ENCODE measurements at places on chromosomes 1 and 21.

- DNase-seq = no peak
These were observed 1.7 kb downstream of the RHOU start for GRCh38 chr1:228736844-228737445.

DNA sequence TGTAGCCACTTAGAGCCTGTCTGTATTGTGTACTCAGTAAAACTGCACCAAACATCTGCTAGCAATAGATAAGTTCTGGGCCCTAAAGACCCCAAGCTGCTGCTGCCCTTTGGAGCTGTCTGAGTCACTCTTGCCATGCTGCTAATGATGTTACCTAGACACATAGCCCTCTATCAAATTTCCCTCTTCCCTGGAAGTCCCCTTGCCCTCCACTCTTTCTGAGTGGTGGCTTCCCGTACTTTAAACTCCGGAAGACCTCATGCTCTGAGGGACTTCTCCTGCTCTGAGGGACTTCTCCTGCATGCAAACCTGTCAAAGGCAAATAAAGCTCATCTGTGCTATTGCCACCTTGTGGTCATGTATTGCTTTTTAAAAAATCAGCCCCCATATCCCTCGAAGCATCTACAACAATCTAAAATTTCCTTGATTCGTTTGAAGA lies 34.0 kb downstream of the FH start:
- DNase-seq = no peak

- no peak for DNase-seq
These were observed 4.6 kb downstream of the NENF start for GRCh38 chr1:212437179-212437798.

DNA sequence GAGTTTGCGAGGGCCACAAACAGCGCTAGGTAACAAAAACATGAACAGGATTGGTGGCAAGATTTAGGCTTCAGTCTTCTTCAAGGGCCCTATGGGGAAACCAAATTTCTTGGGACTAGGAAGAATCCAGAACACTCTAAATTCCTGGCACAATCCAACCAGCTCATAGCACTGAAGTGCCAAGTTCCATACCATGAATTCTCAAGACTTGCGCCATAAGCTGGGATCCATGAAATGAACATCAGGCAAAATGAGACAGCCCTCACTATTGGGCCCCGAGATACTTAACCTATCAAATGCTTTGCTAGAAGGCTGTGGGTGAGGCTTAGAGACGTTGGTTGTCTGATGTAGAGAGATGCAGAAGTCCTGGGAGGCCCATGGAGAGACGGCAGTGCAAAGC lies 322.1 kb downstream of the PAPPA2 start:
- no peak for DNase-seq

GRCh38 chr1:27689423-27690173 lies 17.6 kb upstream of the IFI6 start:
- DNase-seq = no peak

DNA sequence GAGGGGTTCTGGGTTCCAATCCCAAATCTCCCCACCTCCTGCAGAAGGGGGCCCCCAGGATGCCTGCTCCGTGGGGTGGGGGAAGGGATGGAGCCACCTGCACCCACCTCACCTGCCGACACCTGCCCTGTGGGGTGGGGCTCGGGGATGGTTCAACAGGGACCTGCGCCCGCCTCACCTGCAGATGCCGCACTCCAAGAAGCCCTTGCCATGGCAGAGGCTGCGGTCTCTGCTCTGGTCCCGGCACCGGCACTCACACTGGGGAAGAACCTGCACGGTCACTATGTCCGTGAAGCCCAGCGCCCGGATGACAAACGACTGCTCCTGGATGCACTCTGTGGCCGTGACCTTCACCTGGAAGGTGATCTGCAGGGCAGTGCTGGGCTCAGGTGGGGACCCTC lies 18.1 kb upstream of the PTTG1IP start:
- DNase-seq = no peak

DNA sequence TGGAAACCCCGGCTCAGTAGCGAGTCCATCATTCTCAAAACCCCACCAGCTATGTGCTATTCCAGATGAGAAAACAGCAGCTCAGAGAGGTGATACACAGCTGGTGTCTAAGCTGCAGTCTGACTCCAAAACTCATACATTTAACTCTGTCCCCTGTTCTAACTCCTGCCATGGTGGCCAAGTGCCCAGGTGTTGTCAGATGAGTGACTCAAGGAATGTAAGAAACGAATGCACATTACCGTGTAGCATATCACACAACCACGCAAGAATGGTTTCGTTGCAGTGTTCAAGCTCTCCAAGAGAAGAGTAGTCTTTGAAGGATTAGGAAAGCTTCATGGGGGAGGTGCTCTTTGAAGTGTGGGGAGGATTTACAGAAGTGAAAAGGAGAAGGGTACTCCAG lies 4.7 kb upstream of the XKR8 start:
- DNase-seq = no peak

DNA sequence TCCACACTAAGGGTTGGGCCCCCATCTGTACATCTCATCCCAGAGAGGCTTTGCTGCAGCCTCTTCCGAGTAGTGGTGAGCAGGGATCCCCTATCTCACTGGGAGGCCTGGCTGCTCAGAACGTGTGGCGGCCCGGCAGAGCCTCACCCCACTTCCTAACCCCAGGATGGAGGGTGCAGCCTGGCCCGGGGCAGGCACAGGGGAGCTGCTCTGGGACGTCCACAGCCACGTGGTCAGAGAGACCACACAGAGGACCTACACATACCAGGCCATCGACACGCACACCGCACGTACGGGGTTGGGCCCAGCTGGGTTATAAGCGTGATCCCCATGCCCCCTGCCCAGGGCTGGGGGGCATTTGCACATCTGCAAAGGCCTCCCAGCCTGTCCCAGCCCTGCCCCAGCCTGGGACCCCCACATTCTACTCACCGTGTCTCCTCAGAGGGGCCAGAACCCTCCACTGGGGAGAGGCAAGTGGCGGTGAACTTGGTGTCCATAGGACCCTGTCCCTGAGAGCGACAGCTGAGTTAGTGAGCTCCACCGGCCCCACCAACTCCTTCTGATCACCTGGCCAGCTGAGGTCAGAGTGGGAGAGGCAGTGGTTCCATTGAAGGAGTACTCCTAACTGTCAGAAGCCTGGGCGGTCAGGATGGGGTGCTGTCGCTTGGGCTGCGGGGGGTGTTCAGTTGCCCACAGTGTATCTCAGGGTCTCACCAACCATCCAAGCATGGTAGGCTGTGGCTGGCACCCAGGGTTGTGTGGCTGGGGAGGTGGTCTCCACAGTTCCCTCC lies 41.2 kb downstream of the TRIM11 start:
- DNase-seq = no peak

GRCh38 chr1:10709165-10709564 lies 87.3 kb downstream of the CASZ1 start:
- DNase-seq = no peak

DNA sequence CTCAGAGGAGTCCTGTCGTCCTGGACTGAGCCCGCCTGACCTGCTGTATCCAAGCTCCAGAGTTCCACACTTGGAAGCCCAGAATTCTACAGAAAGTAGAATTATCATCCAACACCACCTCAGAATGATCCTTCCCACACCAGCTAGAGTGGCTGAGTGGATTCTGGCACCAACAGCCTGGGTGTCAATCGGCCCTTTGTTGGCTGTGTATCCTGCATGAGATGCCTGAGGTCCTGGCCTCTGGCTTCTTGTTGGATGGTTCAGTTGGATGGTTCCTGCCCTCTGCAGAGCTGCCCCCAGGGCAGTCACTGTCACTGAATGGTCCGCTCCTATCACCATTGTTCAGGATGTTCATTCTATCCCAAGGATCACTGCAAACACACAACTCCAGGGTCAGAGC lies 49.8 kb downstream of the PGBD5 start:
- no peak for DNase-seq

- DNase-seq = no peak
These were observed 127.6 kb downstream of the C1orf21 start for GRCh38 chr1:184514447-184514846.

GRCh38 chr1:173330149-173330951 lies 123.2 kb upstream of the TNFSF4 start:
- no peak for DNase-seq

GRCh38 chr1:21266119-21266774 lies 24.0 kb downstream of the ECE1 start:
- DNase-seq = no peak

DNA sequence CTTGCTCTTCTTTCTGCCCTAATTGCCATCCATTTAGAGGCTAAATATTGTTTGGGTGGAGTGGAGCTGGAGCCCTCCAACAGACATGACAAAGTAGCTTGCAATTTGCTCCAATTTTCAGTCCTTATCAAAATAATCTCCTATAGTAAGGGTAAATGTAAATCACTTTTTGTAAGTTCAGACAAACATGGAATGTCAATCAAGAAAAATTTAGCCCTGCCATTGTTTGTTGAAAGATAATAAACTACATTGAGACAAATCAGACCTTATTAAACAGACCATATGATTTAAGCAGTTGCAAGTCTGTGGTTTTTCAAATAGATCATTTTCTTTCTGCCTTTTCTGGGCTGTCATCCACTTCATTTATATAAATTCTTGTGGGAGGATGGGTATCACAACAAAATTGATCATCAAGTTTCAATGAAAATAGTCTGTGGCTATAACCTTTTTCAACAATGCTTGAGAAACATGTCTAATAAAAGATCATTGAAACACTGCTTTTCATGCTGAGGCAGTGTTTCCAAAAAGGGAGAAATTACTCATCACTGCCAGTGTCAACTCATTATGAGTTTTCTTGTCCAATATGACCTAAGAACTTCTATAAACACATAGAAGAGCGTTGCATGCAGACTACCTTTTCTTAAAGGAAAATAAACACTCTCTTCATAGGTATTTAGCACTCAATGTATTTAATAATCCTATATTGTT lies 1152.0 kb upstream of the B3GALT2 start:
- no peak for DNase-seq

DNA sequence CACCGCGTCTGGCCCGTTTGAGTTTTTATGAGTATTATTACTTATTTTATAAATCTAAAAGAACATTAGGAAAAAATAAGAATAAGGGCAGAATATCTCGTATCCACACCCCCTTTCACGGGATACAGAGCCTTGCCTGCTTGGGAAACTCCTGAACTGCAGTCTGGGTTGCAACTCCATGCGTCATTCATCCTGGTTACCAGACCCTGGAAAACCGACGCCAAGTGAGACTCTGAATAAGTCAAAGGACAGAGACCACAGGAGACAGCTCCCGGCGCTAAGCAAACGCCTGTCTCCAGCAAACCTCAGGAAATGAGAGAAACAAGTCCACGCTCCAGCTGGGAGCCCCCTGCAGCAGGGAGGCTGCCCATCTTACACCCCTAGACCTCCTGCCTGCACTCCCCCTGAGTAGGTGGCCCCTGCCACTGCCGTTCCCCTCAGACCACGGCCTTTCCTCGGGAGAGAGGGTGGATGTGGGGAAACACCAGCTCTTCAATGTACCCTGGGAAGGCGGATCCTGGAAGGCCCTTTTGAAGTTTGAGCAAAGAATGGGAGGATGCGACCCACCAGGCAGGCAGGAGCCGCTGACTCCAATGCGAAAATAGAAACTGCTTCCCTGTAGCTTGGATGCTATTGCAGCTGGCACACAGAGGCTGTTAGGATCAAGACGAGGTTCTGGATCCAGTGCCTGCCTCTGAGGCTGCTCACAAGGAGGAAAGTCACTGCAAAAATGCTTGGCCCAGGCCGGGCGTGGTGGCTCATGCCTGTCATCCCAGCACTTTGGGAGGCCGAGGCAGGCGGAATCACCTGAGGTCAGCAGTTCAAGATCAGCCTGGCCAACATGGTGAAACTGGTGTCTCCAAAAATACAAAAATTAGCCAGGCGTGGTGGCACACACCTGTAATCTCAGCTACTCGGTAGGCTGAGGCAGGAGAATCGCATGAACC lies 37.7 kb upstream of the GPR157 start:
- no peak for DNase-seq

- no peak for DNase-seq
These were observed 103.6 kb downstream of the GALNT2 start for GRCh38 chr1:230170622-230171021.

- DNase-seq = no peak
These were observed 152.2 kb downstream of the CLEC20A start for GRCh38 chr1:178344513-178345091.

GRCh38 chr1:12293416-12293815 lies 63.6 kb downstream of the VPS13D start:
- DNase-seq = no peak

DNA sequence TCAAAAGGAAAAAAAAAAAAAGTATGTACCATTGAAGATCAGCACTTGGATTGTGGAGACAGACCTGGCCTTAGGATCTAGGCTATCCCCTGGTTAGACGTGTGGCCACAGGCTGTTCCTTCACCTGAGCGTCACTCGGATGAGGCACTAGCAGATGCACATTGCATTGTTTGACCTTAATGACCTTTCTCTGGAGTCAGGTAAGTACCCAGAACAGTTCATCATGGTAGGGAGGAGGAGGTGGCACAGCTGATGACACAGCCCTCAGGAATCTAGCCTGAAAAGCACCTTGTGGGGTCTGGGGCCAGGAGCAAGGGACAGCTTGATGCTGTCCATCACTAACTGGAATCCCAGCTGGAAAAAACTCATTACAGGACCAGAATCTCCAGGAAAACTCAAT lies 21.2 kb downstream of the NECAP2 start:
- no peak for DNase-seq

- DNase-seq = no peak
These were observed 80.3 kb downstream of the RGL1 start for GRCh38 chr1:183885142-183885735.

GRCh38 chr21:37799211-37800056 lies 116.8 kb downstream of the KCNJ6 start:
- DNase-seq = no peak

DNA sequence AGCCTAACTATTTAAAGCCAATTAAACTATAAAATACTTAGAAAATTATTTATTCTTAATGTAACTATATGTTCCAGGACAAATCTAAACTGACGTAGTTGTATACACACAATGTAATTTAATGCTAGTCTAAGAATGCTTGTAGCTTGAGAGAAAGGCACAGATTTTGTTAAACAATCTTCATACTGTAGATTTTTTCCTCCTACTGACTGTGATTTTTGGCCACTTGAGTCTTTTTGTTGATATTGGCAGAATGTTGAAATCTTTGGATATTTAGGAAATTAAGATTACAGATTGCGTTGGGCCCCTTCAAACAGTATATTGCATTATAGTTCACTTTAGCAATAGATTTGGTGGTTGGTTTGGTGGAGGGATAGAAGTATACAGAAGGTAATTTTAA lies 40.5 kb downstream of the ATF3 start:
- no peak for DNase-seq

DNA sequence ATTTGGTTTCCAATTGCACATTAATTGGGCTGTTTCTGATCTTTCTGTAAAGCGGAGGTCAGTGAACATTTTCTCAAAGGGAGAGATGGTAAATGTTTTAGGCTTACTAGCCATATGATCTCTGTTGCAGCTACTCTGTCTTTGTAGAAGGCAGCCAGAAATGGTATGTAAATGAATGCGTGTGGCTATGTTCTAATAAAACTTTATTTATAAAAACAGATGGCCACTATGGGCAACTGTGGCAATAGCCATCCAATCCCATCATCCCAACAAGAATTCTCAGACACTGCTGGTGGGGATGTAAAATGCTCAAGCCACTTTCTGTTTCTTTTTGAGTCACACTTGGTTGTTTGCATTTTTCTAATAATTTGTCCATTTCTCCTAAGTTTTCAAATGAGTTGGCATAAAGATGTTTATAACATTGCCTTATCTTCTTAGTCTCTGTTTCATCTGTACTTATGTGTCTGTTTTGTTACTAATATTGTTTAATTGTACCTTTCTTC lies 448.8 kb upstream of the VAMP3 start:
- no peak for DNase-seq

GRCh38 chr1:17272646-17273045 lies 23.7 kb downstream of the PADI3 start:
- no peak for DNase-seq

Measured in NCI-H748 treated with DMSO at 0.1 percent for 48 hours (cell line).